Spleen (tissue), 13 donors: ENCODE measurements at places on chromosomes 11 and 22. TPM values are rescaled to one million over a fixed set of nuclear protein-coding genes. Genes with fewer than 3 reads are reported as not detected.

Gene LBHD1
- 12.8 TPM for total RNA-seq

Gene SLC22A12
- not detected for total RNA-seq

Gene CNGA4
- not detected for total RNA-seq

GRCh38 chr11:9619004-9619403 is 44.9 kb upstream of the SWAP70 start:
- H3K4me3 ChIP-seq, result no peak overlapping the region
- DNase-seq, result no peak
- no peaks in the 10 kb centered on the region for H3K36me3 ChIP-seq
- H3K4me1 ChIP-seq, result peaks cover 31% of the 10 kb centered on the region
- H3K27me3 ChIP-seq, result no peaks in the 10 kb centered on the region

DNA sequence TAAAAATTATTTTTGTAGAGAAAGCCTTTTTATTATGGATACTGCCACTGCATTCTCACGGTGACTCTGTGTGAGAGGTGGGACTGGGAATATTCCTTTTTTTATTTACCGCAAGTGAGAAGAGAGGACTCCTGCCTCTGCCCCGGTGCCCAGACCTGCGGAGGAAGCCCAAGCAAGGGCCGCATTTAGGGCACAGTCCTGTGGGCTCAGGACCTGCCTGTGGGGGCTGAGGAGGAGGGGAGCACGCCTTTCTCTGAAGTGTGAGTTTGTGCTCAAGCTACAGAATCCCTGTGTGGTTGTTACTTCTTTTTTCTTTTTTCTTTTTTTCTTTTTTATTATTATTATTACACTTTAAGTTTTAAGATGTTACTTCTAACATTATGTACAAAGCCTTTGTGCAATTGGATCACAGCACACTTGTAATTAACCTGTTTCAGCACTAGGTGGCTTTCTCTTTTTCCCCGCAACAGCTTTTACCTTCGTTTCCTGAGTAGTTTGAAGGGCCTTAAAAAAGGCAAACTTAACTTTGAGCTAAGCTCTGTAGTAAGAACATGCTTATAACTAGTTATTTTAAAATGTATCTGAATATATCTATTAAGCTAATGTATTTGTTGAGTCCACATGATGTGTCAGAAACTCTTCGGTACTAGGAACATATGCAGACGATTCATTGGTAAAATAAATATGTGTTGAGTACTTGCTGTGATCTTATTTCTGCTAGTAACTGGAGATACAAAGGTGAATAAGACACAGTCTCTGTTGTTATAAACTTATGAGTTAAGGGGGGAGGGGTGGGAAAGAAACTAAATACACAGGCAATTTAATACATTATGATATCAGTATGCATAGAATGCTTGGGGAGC is 18.3 kb downstream of the AMOTL1 start:
- no peaks in the 10 kb centered on the region for H3K36me3 ChIP-seq
- H3K4me1 ChIP-seq, result peaks cover 4% of the 10 kb centered on the region
- H3K27ac ChIP-seq, result no peak overlapping the region
- no peak overlapping the region for H3K4me3 ChIP-seq
- no peaks in the 10 kb centered on the region for H3K27me3 ChIP-seq
- DNase-seq, result no peak

- H3K27ac ChIP-seq, result no peak overlapping the region
- no peaks in the 10 kb centered on the region for H3K4me1 ChIP-seq
- H3K27me3 ChIP-seq, result no peaks in the 10 kb centered on the region
- no peaks in the 10 kb centered on the region for H3K36me3 ChIP-seq
- DNase-seq, result no peak
Measured at GRCh38 chr11:30292545-30292944, 30.4 kb upstream of the ARL14EP start.
